Camera-type eye (tissue), 1 donor: ENCODE measurements at places on chromosomes 11 and 22. TPM values are rescaled to one million over a fixed set of nuclear protein-coding genes. Genes with fewer than 3 reads are reported as not detected.

Gene NPTXR
- total RNA-seq = 17.3 TPM

Gene MRGPRE
- total RNA-seq = 0.44 TPM

Gene SLC35F2
- total RNA-seq = 8.1 TPM

Gene ADORA2A
- 18.5 TPM for total RNA-seq

Gene HEPHL1
- total RNA-seq = not detected
